ENCODE measurements at places on chromosomes 13 and 19.

DNA sequence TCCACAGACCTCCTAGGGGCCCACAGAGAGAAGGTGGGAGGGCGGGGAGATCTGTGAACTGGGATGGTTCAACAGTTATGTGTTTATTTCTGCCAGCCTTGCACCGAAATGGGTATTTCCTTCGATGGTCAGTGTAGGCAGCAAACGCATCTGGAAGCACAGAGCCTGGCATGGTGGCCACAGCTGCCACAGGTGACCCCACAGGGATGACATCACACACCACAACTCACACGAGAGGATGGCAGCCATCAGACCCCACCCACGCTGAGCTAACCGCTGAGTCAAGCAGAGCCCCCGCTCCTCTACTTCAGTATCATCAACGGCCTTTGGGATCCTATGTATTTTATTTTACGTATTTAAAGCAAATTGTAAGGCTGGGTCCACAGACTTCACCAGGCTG lies 37.4 kb downstream of the NAXD start:
- no peak for DNase-seq

- peak; percentile 84 for DNase-seq
Observed at GRCh38 chr13:43303033-43303729, 279.8 kb downstream of the DNAJC15 start.

DNA sequence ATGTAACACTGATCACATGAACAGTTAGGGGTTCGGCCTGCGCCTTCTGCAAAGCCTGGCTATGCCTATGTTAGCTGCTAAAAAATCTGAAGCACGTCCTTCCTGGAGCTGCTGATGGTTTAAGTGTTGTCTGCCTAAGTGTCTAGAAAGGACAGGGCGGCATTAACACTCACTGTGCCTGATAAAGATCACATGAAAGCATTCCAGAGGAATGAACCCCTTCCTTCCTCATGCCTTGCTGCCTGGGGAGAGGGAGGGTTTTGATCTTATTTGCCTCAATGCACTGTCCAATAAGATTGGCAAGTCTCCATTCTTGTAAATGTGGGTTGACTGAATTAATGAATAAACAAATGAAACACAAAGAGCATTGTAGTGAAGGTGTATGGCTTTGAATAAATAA lies 5.2 kb downstream of the DOCK9 start:
- DNase-seq, result peak; percentile 60

GRCh38 chr19:3367628-3368440 lies 1.5 kb downstream of the NFIC start:
- DNase-seq, result no peak

DNA sequence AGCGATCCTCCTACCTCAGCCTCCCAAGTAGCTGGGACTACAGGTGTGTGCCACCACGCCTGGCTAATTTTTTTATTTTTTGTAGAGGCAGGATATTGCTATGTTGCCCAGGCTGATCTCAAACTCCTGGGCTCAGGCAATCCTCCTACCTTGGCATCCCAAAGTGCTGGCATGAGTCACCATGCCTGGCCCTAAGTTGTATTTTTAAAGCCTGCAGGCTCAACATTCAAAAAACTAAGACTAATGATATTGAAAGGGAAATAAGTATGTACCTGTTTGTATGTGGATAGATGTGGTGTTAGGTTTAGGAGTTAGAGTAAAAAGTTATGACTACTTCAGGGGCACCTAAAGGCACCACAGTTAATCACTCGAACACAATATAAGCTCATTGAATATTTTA lies 5.4 kb upstream of the IPO5 start:
- no peak for DNase-seq

DNA sequence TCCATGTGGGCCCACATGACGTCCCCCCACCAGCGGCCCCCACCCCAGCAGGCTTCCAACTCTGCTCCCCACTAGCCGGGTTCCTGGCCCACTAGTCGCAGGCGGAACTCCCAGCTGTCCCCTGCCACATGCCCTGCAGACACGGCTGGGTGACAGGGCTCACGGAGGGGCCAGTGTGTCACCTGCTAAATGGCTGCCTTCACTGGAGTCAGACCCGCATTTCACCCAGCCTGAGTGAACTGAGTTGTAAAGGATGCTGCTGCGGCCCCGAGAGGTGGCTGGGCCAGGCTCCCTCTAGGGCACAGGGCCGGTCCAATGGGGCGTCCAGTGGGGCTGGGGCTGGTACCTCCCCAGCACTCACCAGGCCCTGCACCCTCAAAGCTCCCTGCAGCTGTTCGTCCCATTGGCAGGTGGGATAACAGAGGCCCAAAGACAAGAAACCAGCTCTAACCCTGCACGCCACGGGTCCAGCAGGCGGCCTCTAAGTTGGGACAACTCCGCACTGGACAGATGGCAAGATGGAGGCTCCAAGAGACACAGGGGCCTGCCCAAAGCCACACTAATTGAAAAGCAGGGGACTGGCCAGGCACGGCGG lies 3.2 kb downstream of the LMNB2 start:
- DNase-seq, result no peak

DNA sequence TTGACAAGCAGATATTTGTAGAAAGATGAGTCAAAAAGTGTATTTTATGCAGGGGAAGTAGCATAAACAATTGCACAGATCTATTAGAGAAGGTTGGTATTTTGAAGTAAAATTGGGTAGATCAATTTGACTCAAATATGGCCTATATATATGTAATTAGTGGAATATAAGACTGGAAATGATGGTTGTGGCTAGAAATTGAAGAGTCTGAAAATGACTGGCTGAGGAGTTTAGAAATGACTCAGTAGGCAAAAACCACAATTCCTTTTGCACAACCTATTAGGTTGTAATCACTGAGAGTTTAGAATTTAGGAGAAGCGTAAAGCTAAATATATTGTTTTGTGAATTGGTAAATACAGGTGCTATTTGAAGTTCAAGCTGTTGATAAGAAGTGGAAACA lies 622.6 kb upstream of the PCDH20 start:
- no peak for DNase-seq

GRCh38 chr19:48152551-48152950 lies 17.6 kb downstream of the LIG1 start:
- DNase-seq, result peak; percentile 51

GRCh38 chr13:46894568-46894967 lies 2.3 kb downstream of the HTR2A start:
- peak; percentile 29 for DNase-seq

- DNase-seq, result no peak
Observed at GRCh38 chr13:24264976-24265375, 44.4 kb upstream of the C1QTNF9 start.

DNA sequence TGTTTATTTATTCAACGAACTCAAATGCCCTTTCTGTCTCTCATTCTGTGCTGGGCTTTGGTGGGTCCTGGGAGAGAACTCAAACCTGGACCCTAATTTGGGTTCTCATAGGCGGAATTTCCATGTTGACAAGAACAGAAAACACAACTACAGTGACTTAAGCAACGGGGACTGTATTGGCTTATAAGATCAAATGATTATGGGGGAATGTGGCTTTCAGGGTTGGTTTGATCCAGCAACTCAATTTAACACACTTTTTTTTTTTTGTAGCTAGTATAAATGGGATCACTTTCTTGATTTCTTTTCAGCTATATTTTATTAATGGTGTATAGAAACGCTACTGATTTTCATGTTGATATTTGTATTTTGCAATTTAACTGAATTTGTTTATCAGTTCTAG lies 9.9 kb downstream of the FCHO1 start:
- no peak for DNase-seq

DNA sequence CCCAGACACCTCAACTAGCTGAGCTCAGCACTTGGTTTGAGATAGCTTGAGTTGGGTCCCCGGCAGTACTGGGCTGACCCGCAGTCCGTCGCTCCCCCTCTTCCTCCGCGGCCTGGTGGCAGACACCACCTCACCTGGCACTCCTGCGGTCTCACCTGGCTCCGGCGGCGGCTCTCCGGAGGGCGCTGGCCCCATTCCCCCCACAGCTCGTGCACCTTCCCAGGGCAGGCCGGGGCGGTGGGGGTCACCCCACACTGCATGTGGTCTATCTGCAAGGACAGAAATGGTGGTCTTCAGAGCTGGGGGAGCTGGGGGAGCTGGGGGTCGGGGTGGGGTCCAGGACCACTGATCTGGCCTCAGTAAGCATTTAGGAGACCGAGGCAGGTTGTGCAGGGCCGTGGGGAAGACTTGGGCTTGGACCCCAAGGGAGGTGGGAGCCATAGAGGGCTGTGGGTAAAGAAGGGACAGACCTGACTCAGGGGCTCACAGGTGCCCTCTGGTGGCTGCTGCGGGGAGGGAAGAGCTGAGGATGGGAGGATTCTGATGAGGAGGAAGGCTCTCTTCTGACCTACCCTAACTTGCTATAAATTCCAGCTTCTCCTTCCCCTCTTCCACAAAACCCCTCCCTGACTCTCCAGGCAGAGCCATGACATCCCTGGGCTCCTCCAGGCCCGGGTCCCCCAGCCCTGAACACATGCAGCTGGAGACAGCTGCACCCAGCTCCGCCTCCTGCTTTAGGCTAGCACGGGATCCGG lies 6.7 kb upstream of the PLIN4 start:
- DNase-seq, result peak; percentile 21

DNA sequence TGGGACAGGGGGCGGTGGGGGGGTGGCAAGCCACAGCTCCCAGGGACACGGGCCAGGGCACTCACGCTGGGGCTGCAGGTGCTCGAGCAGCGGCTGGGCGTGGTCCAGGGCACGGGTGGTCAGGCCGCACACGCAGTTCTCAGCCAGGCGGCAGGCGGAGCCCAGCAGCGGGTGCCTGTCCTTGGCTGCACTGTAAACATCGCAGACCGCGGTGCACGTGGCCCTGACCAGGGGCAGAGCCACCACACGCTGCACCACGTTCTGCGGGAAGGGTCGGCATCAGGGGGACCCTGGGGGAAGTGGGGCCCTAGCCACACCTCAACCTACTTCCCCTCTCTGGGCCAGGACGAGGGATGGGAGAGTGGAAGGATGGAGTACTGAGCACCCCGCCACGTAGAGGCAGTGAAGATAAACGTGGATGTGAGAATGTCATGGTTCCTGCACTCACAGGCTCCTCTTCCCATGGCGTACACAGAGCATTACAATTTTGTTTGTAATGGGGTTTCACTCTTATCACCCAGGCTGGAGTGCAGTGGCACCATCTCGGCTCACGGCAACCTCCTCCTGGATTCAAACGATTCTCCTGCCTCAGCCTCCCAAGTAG lies 3.4 kb downstream of the PLIN5 start:
- no peak for DNase-seq

GRCh38 chr13:39379118-39379517 lies 223.9 kb downstream of the LHFPL6 start:
- no peak for DNase-seq

- no peak for DNase-seq
Observed at GRCh38 chr19:3975144-3975543, 4.2 kb upstream of the DAPK3 start.

GRCh38 chr19:6767081-6767356 lies 216 bp downstream of the SH2D3A start:
- DNase-seq, result no peak

- DNase-seq, result peak; percentile 59
Observed at GRCh38 chr19:1864480-1865171, 1.2 kb upstream of the KLF16 start.

DNA sequence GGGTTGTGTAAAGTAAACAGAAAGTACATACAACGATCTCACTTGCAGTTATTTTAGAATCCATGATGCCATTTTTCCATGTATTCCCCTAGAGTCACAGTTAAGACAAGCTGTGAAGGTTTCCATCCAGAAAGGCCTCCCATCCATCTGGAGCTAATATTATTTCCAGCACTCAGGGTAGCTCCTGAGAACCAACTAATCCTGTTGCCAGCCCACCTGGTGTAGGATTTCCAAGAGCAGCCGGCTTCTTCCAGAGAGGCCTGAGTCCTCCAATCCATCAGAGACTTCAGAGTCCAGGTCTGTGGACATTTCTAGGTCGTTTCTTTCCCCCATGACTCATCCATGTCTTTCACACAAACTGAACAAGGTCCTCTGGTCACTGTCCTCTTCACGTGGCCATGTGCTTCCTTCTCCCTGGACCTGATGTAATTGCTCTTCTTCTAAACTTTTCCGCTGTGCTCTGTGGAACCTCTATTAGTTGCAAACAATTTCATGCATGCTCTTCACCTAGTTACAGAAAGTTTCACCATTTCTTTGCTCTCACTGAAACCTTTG lies 270.3 kb upstream of the TMTC4 start:
- no peak for DNase-seq

DNA sequence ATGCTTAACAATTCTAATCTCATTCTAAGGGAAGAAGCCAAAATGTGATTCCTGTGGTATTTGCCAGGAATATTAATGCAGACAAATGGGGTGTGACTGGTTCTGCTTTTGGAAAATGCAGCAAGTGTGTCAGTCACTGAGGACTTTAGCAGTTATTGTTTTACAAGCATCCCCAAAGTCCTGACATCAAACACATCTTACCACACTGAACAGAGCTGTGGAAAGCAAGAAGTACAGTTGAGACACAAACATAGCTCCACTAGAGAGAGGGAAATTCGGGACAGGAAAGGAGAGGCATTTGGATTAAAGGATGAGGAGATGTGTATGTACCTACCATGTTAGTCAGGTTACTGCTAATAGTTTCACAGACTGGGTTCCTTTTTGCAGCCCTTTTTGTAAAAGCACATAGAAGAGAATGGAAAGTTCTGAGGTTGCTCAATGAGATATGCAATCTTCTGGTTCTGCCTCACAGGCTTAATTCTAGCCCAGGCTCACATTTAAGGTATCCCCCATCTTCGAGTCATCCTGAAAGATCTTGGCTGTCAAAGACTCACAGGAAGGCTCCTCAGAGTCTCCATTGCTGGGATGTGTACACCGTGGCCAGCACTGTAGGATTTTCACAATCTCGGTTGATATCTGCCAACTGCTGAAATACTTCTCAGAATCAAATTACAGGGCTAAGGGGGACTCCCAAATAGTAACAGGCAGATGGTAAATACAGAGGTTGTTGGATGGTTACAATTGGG lies 316.6 kb downstream of the DNAJC15 start:
- DNase-seq, result no peak

DNA sequence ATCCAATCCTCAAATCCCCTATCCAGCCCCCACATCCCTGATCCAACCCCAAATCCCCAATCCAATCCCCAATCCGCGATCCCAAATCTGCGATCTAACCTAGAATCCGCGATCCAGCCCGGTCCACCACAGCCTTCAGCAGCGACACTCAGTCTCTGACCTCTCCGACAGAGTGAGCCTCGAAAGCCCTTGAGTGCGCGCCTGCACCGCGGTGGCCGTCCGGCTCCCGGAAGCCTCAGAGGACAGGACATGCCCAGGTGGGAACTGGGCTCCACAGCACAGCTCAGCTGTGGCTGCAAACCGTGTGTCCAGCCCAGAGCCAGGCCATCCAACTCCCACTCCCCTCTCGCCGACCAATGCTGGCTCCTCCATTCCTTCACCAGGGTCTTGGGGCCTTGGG lies 48.8 kb upstream of the C1QTNF9B start:
- DNase-seq, result no peak

GRCh38 chr13:67146523-67147130 lies 83.5 kb downstream of the PCDH9 start:
- DNase-seq, result no peak
